Pons (tissue), 1 donor: ENCODE measurements at places on chromosomes 12 and 14.
A peak's percentile ranks its signal among the peaks of the same experiment; 100 is the strongest.

DNA sequence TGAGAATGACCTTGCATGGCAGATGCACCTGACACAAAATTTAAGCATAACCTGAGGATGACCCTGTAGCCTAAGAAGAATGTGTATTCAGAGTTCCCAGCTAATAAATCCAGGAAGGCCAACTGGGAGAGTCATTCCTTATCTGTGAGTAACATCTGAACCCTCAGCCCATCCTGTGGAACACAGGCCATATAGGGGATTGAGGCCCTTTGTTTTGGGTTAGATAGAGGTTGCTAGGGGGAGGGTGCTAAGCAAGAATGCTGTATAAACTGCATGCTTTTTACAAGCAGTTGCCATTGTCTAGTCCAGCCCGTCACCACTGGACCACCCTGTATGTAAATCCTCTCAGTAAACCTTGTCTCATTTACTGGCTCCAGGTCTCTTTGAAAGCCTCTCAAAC is 77.0 kb downstream of the BICD1 start:
- no peak for DNase-seq

GRCh38 chr12:94198872-94199271 is 50.5 kb downstream of the PLXNC1 start:
- no peak for DNase-seq

- DNase-seq, result no peak
Measured at GRCh38 chr14:58129208-58129607, 22.8 kb downstream of the ARMH4 start.

DNA sequence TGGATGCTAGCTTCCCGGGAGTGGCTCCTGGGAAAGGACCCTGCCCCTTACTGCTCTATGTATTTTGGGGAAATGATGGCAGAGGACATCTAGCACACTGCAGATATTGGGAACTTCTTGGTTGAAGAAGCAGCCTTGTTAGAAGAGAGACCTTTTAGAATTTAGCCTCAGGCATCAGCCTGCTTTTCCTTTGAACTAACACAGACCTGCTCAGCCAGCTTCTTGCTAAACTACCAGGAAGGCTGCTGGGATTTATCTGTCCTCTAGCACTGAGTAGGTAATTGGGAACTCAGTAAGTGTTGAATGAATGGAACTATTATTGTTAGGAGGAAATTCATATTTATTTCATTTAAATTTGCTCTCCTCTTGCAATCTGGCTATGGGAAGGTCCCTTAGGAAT is 77.3 kb downstream of the DRAM1 start:
- no peak for DNase-seq

- DNase-seq, result no peak
Measured at GRCh38 chr12:130338794-130339601, 1.3 kb downstream of the PIWIL1 start.

GRCh38 chr12:92144631-92145480 is 790 bp downstream of the BTG1 start:
- peak; percentile 61 for DNase-seq

- DNase-seq, result peak; percentile 93
Measured at GRCh38 chr14:24734917-24735500, 101.0 kb upstream of the GZMB start.

- no peak for DNase-seq
Measured at GRCh38 chr14:81302638-81303037, 81.9 kb upstream of the GTF2A1 start.

GRCh38 chr12:27333403-27334009 is 870 bp downstream of the BMAL2 start:
- no peak for DNase-seq

DNA sequence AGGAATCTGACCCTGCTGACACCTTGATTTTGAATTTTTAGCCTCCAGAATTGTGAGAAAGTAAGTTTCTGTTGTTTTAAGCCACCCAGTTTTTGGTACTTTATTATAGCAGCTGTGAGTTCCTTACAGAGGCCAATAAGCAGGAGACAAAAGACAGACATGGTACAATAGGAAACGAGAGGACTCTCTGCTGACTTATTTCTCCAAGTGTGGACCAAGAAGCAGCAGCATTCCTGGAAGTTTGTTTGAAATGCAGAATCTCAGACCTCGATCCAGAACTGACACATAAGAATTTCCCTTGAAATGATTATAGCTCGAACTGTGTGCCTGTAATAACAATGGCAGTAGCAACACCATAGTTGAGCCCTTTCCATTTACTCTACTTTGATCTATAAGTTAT is 31.9 kb upstream of the LUM start:
- no peak for DNase-seq

DNA sequence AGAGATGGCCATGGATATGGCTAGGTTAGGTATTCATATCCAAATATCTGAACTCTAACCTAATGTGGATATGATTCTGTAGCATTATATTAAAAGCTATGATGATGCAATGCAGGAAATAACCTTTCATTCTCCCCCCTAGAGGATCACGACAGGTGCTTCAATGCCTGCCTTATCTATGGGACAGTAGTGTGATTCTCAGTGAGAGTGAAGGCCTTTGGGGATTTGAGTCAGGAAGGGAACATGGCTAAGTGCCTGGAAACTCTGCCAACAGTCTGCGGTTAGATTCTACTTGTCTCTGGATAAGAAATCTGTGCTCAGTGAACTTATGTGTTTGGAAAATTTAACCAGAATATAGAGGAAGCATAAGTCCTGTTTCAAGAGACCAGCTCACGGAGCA is 81.8 kb downstream of the SLC38A1 start:
- peak; percentile 40 for DNase-seq

- DNase-seq, result no peak
Measured at GRCh38 chr12:99529966-99530365, 117.6 kb upstream of the GARIN6 start.
